ENCODE measurements at places on chromosomes 12 and 14. TPM values are rescaled to one million over a fixed set of nuclear protein-coding genes. Genes with fewer than 3 reads are reported as not detected.

Gene AKAP6
- 2.3 TPM for total RNA-seq

DNA sequence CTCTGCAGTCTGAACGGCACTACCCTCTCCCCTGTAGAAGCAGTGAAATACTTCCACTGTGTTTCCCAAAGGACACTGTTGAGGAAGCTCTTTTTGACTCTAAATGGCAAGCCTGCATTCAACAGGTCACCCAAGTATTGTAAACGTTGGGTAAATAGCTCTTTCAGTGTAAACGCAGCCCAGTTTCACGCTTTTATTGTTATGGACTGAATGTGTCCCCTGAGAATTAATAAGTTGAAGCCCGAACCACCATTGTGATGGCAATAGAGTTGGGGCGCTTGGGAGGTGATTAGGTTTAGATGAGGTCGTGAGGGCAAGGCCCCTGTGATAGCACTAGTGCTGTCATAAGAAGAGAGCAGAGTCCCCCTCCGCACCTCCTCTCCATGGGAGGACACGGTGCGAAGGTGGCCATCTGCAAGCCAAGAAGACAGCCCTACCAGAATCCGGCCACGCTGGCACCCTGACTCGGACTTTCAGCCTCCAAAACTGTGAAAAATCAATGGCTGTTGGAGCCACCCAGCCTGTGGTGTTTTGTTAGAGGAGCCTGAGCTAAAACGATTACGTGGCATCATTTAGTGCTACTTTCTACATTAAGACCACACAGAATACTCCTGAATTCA lies 1.1 kb downstream of the SERPINA10 start:
- no peak for DNase-seq

Gene CLEC4C
- not detected for total RNA-seq

- peak; percentile 62 for DNase-seq
Measured at GRCh38 chr12:47882781-47883546, 21.8 kb downstream of the VDR start.

Gene DAO
- not detected for total RNA-seq

GRCh38 chr12:34625116-34625515 lies 602.8 kb downstream of the ALG10 start:
- DNase-seq = peak; percentile 37

Gene TAS2R42
- total RNA-seq = not detected

DNA sequence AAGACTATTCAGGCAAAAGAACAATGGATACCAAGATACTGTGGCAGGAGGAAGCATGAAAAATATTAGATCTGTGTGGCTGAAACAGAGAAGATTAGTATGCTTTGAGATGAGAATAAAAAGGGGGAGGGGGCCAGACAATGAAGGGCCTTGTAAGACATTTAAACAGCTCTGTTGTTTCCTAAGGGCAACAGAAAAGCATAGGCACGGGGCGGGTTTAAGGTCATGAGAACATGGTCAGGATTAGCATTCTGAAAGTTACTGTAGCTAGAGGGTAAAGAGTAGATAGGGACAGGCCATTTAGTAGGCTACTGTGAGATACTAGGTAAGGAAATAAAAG lies 18.6 kb downstream of the INTS13 start:
- no peak for DNase-seq

Data from MCF 10A (cell line).